Small intestine (tissue), 16 donors: ENCODE measurements at places on chromosomes 4 and X.

DNA sequence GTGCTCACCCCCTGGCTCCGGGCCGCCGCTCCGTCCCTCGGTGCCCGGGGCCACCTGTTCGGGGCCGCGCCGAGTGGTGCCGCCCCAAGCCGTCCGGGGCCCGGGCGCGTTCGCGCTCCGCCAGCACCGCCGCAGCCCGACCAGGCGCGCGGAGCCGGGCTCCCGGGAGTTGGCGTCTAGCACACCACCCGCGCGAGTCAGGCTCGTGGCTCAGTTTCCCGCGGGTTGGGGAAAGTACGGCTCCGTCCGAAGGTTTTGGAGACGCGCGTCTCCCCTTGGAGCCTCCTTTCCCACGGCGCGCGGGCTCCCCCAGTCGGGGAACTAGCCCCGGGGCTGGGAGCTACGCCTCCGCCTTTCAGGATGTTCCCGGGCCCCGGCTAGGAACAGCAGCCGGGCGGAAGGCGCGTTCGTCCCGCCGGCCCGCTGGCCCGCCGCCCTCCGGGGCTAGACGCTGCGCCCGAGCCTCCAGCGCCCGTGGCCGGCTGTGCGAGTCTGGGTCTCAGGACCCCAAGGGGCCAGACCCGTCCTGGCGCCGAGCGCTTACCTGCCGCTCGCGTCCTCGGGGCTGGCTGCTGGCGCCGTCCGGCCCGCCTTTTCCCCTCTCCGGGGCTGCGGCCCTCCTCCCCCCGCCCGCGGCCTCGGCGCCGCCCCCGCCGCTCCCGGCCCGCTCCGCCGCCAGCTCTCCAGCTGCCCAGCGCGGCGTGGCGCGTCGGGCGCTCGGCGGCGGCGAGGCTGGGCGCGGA, at the start of gene ADGRG2:
Gene ADGRG2 (minus strand): TSS at position 571 of the 743 bp plus-strand sequence. CDS start 53,634 bp downstream, outside the sequence.
- H3K27ac ChIP-seq: no peak within 1 kb of the TSS
- H3K4me3 ChIP-seq: no peak within 1 kb of the TSS
- no peaks in the 10 kb centered on the region for H3K36me3 ChIP-seq
- H3K4me1 ChIP-seq: no peaks in the 10 kb centered on the region
- peaks cover 29% of the 10 kb centered on the region for H3K27me3 ChIP-seq

GRCh38 chr4:544386-545105, 31.5 kb downstream of the TMEM271 start:
- no peaks in the 10 kb centered on the region for H3K36me3 ChIP-seq
- no peak for DNase-seq
- H3K4me1 ChIP-seq: no peaks in the 10 kb centered on the region
- no peak overlapping the region for H3K27ac ChIP-seq

- H3K36me3 ChIP-seq: no peaks in the 10 kb centered on the region
- H3K27ac ChIP-seq: no peak overlapping the region
- H3K4me3 ChIP-seq: no peak overlapping the region
- no peaks in the 10 kb centered on the region for H3K27me3 ChIP-seq
- no peak for DNase-seq
- H3K4me1 ChIP-seq: no peaks in the 10 kb centered on the region
These were observed 1364.9 kb upstream of the IGFBP7 start for GRCh38 chr4:58475097-58475496.

DNA sequence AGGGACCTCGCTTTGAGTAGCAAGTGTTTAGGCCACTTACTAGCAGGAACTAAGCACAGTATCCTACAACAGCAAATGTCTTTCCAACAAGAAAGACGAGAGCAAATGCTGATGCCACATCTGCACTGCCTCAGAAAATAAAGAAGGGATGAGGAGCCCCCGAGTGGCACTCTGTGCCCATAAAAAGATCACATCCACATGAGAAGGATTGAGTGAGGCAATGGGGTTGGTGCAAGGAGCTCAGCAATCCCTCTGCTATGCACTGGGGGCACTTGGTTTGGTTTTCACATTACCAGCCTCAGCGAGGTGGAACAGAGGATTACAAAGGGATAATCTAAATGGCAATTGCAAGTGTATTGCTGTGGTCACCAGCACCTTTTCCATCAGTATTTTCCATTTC, 252.8 kb upstream of the SLC7A11 start:
- H3K4me3 ChIP-seq: no peak overlapping the region
- no peaks in the 10 kb centered on the region for H3K4me1 ChIP-seq
- H3K27me3 ChIP-seq: no peaks in the 10 kb centered on the region
- H3K36me3 ChIP-seq: no peaks in the 10 kb centered on the region

DNA sequence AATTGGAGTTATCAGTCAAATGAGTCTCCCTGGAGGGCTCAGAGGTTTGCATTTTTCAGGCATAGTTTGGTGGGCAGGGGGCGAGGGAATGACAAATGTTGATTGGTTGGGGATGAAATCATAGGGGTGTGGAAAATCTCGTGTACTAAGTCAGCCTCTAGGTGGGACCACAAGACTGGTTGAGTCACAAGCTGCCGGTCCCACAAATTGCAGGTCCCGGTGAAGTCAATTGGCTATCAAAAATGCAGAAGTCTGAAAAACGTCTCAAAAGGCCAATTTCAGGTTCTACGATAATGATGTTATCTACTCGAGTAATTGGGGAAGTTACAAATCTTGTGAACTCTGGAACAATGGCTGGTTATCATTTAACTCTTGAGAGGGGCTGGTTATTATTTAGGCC, 98.8 kb upstream of the DHX15 start:
- no peak overlapping the region for H3K4me3 ChIP-seq
- H3K4me1 ChIP-seq: no peaks in the 10 kb centered on the region
- no peaks in the 10 kb centered on the region for H3K36me3 ChIP-seq

DNA sequence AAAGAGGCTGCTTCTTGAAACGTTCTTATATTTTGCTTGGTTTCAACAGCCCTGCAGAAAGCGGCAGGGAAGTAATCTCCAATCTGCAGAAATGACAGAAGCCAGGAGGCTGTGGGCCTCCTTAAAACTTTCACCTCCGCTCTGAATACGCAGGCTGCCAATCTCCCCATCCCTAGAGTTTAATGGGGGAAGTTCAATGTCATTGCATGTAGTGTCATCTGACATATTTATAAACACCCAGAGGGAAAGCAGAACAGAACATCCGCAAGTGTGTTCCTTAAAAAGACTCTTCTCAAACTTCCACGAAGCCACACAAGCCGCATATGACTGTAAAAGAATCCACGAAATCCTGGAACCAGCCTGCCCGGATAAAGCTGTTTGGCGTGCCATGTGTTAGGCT, 148.8 kb upstream of the TBL1X start:
- H3K27me3 ChIP-seq: no peaks in the 10 kb centered on the region
- no peaks in the 10 kb centered on the region for H3K36me3 ChIP-seq
- H3K4me1 ChIP-seq: no peaks in the 10 kb centered on the region
- no peak overlapping the region for H3K4me3 ChIP-seq
- no peak for DNase-seq

DNA sequence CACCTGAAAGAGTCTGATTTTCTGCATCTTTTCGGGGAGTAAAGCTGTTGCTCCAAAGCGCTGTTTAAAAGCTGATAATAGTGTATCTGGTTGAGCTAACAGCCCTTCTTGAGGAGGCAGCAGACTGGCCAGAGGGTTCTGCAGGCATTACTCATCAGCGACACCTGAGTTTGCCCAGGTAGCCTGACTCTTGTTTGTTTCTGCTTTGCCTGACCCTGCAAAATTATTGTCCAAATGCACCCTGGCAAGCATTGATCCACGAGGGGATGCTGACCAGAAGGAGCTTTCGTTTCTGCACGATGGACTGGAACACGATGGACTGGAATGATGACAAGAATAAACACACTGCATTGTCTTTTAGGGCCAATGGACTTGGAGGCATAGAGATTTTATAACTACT, 6.2 kb downstream of the CD99 start:
- no peak overlapping the region for H3K27ac ChIP-seq
- no peak for DNase-seq
- no peaks in the 10 kb centered on the region for H3K36me3 ChIP-seq

GRCh38 chr4:128606173-128606572, 203.3 kb upstream of the JADE1 start:
- H3K27ac ChIP-seq: no peak overlapping the region
- no peaks in the 10 kb centered on the region for H3K36me3 ChIP-seq
- H3K4me3 ChIP-seq: no peak overlapping the region
- no peaks in the 10 kb centered on the region for H3K27me3 ChIP-seq
- H3K4me1 ChIP-seq: peaks cover 10% of the 10 kb centered on the region

DNA sequence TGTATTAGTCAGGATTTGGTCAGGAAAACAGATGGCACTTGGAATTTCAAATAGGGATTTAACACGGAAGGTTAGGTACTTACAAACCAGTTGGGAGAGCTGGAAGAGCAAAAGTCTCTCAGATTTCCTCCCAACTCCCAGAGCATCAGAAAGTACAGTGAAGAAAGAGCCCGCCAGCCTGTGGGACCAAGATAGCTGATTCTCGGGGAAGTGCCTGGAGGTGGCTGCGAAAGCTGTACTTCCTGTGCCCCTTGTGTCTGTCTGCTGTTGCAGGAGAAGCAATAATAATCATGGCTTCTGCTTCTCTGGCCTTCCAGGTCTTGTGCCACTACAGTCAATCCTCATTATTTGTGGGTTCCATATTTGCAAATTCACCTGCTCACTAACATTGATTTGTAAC, 221.0 kb upstream of the BCOR start:
- no peak for DNase-seq
- no peaks in the 10 kb centered on the region for H3K36me3 ChIP-seq
- no peaks in the 10 kb centered on the region for H3K27me3 ChIP-seq
- no peak overlapping the region for H3K4me3 ChIP-seq

DNA sequence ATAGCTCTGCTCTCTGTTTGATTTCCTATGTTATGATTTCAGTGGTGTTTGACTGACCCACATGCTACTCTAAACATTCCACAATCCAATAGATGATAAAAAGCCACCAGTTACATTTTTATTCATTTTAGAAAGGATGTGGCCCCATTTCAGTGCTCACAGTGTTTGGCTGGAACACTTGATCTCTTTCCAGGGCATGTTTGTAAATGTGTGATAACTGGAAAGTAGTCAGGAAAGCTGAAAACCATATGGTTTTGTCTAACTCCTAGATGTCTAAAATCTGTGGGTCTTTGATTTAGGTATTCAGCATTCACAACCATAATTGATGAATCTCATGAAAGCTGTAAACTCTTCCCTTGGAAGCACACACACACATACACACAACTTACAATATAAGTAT, 904.9 kb upstream of the AGA start:
- no peaks in the 10 kb centered on the region for H3K27me3 ChIP-seq
- no peaks in the 10 kb centered on the region for H3K36me3 ChIP-seq
- no peaks in the 10 kb centered on the region for H3K4me1 ChIP-seq
- no peak overlapping the region for H3K27ac ChIP-seq
- DNase-seq: no peak
- no peak overlapping the region for H3K4me3 ChIP-seq
